NCI-H187 (cell line): ENCODE measurements at places on chromosomes 5 and 9.

DNA sequence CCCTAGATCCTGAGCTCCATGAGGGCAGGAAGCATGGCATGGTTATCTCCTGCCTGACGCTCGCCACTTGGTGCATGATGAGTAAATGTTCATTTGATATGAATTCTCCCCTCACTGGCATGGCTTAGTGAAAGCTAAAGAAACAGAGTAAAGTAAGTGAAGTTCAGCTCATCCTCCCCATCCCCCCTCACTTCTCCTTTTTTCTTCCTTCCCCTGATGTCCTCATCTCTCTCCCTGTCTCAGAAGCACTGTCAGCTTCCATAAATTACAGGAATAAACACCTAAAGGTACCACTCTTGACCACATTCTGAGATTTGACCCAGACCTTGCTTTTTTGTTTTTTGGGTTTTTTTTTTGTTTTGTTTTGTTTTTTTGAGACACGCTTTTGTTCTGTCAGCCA is 73.3 kb downstream of the SNX18 start:
- no peak for DNase-seq

- no peak for DNase-seq
Observed at GRCh38 chr5:106797996-106798395, 872.7 kb downstream of the EFNA5 start.

GRCh38 chr5:39117401-39117800 is 43.2 kb upstream of the RICTOR start:
- no peak for DNase-seq

DNA sequence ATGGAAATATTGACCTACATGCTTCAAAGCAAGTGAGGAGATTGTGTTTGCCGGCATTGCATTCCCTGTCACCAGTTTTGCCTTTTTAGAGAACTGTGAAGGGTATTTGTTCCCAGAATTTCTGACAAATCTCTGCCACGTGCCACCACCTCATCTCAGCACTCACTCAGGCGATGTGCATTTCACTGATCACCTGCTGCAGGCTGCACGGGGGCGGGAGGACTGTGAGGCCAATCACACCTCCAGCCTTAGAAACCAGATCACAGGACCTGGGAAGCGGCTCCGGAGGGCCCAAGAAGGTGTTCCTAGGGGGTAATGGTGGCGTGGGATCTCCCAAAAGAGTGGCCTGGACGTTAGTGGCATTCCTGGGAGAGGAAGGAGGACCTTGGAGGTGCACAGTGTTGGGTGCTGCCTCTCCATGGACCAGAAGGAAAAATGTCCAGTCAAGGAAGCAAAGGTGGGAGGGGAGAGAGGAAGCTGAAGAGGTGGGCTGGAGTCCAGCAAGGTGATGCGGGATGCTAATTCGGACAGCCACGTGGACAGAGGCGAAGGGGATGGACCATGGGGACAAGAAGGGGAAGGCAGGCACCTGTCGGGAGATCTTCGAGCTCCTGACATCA is 63.6 kb upstream of the OLFM1 start:
- DNase-seq: no peak

- no peak for DNase-seq
Observed at GRCh38 chr9:24625097-24625496, 79.4 kb upstream of the IZUMO3 start.

- no peak for DNase-seq
Observed at GRCh38 chr9:121745396-121745695, 93.9 kb downstream of the DAB2IP start.

GRCh38 chr9:16721972-16722371 is 148.5 kb downstream of the BNC2 start:
- no peak for DNase-seq

- DNase-seq: no peak
Observed at GRCh38 chr5:34691326-34691725, 35.2 kb downstream of the RAI14 start.

DNA sequence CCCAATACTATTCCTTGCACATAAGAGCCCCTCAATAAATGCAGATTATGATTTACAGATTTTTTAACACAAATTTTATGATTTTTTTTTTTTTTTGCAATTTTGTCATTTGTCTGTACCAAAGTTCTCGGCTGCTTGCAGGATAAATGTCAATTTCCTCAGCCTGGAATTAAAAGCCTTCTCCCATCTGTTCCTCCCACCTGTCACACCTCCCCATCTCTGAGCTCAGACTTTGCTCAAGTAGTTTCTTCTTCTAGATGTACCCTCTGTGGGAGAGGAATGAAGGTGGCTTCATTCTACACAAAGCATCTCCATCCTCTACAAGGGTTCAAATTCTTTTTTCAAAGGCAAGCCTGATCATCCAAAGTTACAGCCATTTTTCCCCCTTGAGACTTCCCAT is 153.7 kb upstream of the GRAMD2B start:
- DNase-seq: no peak

DNA sequence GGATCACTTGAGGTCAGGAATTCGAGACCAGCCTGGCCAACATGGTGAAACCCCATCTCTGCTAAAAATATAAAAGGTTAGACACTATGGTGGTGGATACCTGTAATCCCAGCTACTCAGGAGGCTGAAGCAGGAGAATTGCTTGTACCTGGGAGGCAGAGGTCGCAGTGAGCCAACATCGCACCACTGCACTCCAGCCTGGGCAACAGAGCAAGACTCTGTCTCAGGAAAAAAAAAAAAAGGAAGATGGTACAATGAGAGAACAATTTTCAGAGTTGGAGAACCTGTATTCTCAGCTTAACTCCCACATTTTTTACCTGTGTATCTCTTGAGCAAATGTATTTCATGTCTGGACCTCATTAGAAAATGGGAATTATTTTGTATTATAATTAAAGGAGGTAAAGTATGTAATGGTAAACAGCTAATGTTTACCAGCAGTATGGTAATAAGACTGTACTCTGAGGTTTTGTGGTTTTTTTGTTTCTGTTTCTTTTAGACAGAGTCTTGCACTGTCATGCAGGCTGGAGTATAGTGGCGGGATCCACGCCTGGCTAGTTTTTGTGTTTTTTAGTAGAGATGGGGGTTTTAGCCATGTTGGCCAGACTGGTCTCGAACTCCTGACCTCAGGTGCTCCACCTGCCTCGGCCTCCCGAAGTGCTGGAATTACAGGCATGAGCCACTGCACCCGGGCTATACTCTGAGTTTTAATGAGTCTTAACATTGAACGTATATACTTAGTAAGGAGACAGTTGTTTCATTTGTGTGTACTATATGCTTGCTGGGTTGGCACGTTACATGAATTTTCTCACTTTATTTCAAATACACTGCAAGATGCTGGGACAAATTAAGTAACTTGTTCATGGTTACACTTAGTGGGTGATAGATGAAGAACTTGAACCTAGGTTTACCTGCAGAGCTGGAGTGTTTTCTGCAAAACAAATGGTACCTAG is 16.2 kb downstream of the UHRF2 start:
- no peak for DNase-seq

DNA sequence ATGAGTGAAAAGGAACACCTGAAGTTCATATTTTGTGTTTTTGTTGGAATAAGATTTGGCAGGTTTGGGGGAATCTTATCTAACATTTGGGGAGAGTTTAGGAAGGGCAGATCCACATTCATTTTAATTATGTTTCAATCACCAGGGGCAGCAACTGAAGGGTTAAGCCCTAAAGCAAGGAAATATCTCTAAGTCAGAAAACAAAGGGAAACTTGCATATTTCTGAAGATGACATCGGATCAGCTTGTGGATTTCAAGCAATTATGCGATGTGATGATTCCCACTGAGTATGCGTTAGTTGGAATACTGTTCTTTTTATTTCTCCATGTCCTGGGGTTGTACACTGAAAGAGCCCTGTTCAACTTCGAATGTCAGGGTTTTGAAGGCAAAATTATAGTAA is 59.8 kb upstream of the NFIB start:
- no peak for DNase-seq

DNA sequence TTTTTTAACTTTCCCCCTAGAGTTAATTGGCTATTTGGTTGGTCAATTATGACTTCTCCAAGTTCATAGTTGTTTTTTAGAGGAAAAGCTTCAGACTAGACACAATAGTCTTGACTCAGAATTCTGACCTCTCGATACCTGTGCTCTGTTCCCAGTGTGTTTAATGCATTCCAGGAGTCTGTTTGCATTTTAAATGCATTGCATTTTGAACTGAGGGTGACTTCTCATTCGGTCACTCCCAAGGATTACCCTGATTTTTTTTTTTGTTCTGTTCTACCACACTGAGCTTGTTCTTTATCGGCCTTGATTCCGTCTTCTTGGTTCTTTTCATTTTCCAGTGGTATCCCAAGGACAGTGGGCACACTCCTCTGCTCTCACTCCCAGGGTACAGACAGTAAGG is 16.3 kb downstream of the ARHGEF28 start:
- DNase-seq: no peak

DNA sequence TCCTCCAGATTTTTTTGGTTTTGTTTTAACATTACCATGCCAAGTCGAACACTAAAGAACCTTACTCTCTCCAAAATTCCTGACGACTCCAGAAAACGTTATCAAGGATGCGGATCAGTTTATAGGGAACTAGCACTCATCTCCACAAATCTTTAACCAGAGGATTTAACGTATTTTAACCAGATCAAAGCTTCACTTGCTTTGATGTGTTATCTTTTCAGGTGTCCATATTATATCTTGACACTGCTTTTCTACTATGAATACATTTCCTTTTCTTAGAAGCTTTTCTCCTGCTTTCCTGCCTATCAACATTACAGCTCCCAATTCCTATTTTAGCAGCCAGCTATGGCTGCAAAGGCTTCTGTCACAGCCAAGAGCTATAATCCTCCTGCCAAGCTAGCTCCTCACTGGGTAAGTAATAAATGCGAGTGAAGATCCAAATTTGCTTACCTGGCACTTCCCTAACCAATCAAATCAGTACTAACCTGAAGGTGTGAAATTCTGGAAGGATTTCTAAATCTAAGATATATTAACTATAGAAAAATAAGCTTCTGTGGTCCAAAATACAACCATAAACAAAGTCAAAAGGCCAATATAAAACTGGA is 60.2 kb downstream of the CDC14B start:
- DNase-seq: no peak

GRCh38 chr5:91223886-91224285 is 159.2 kb downstream of the ARRDC3 start:
- no peak for DNase-seq

DNA sequence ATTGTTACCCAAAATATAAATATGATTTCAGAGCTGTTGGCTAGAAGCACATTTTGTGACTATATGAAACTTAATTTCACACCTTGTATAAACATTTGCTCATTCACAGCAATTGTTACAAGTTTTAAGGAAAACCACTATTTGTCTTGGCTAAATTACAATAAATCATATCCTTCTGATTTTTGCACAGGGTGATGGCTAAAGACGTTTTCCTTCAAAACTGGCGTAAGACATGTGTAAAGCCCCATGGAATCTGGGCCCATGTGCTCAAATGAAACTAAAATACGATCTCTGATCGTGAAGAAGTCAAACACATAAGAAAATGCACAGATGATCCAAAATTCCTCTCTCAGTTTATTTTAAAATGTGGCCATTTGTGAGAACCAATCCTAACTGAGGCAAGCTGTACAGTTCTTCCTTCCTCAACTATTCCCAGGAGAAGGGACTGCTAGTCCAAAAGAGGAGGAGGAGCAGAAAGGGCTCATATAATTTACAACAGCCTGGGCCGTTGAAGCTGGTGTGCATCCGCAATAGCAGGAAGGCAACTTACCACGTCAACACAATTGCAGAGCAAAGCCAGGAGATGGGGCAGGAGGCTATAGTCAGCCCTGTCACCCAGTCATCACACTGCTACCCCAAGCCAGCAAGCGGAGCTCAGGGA is 98.4 kb downstream of the MED27 start:
- DNase-seq: no peak

DNA sequence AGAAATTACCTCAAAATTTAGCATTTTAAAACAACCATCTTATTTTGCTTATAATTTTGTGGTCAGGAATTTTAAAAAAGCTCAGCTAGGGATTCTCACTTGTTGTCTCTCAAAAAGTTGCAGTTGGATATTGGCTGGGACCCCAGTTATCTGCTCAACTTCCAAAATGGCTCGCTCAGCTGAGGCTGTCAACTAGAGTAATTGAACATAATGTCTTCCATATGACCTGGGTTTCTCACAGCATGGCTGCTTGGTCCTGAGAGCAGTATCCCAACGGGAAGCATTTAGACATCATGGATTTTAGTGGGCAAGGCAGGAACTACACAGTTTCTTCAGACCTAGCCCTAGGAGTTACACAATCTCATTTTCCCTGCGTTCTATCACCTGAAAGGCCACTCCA is 63.6 kb upstream of the SPEF2 start:
- no peak for DNase-seq

DNA sequence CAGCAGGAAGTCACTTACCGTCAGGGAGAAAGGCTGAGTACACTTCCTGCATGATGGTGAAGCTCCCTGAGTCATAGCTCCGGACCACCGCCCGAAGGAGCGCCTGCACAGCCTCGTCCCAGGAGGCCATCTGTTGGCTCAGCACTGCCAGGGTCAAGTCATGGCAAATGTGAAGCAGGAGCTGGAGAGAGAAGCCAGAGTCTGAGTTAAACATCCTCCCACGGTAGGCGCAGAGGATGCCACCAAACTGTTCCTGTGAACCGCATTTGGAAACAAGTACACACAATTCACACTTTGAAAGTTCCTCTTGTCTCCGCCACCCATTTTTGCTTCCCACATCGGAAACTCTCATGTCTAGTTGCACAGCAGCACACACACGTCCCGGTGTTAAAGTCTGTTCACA is 33.9 kb downstream of the CNOT8 start:
- DNase-seq: no peak

DNA sequence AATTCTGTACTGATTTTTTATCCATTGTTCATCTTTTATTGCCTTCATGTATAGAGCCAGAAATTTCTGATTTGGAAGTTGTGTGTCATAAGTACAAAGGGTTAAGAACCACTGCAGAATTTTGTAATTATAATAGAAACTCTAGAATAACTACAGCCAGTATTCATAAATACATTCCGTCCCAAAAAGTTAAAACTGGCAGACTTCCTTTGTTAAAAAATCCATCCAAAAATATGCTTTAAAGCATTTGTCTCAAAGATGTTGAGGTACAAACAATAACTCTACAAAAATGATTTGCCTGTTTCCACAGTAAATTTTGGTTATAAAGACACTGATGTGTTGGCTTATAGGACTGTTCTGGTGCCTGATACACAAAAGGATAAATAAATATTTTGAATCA is 436.6 kb downstream of the DTWD2 start:
- DNase-seq: no peak

- no peak for DNase-seq
Observed at GRCh38 chr9:93043122-93043521, 15.4 kb upstream of the SUSD3 start.

DNA sequence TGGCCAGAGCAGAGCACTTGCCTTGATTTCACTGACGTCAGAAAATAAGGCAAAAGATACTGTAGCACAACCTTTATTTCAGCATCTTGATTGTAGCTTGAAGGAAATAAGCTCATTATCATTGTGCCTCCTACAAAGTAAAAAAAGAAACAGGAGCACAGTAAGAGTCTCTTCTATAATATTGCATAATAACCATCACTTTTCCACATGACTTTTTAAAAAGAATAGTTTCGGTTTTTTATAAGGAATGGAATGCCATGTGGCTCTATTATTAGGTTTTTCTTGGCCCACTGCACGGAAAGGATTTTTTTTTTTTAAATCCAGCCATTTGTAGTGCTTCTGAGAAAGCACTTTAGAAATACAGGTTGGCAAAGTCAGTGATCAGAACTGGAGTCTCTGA is 655.3 kb downstream of the LRRC70 start:
- DNase-seq: no peak
